Chondrocyte (in vitro differentiated cells): ENCODE measurements at places on chromosomes 13 and 19. TPM values are rescaled to one million over a fixed set of nuclear protein-coding genes. Genes with fewer than 3 reads are reported as not detected.
A peak's percentile ranks its signal among the peaks of the same experiment; 100 is the strongest.

- H3K4me3 ChIP-seq = no peak overlapping the region
- no peak for DNase-seq
- H3K27me3 ChIP-seq = peaks cover 6% of the 10 kb centered on the region
- no peaks in the 10 kb centered on the region for H3K4me1 ChIP-seq
Observed at GRCh38 chr19:31166206-31166605, 183.0 kb downstream of the TSHZ3 start.

- H3K4me3 ChIP-seq = no peak overlapping the region
- H3K36me3 ChIP-seq = no peaks in the 10 kb centered on the region
- peaks cover 12% of the 10 kb centered on the region for H3K27me3 ChIP-seq
- DNase-seq = no peak
- no peak overlapping the region for H3K27ac ChIP-seq
Observed at GRCh38 chr13:96216543-96216942, 126.6 kb downstream of the HS6ST3 start.

Gene LILRB1
- not detected in 3 replicates for total RNA-seq

- H3K27ac ChIP-seq = no peak overlapping the region
- H3K36me3 ChIP-seq = peaks cover 4% of the 10 kb centered on the region
- peaks cover 57% of the 10 kb centered on the region for H3K27me3 ChIP-seq
- peaks cover 33% of the 10 kb centered on the region for H3K4me1 ChIP-seq
Observed at GRCh38 chr13:35479038-35479492, 2.6 kb upstream of the MAB21L1 start.

DNA sequence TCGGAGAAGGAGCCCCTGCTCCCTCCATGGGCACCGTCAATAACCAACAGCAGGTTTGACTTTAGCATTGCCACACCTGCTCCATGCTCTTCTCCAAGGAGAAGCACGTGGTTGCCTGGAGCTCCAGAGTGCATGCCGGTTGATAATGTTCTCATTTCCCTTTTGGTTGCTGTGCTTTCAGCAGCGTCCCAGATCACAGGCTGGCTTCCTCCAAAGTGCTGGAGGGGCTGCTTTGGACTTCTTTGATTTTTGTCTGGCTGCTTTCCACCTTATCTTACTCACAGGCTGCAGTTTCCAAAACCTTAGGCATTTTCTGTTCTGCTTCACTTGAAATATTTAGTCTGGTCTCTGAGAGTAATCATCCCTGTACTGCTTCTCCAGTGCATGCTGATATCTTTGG is 123.8 kb upstream of the IRS2 start:
- H3K27me3 ChIP-seq = no peaks in the 10 kb centered on the region
- H3K4me1 ChIP-seq = peaks cover 6% of the 10 kb centered on the region
- H3K27ac ChIP-seq = no peak overlapping the region
- no peak overlapping the region for H3K4me3 ChIP-seq
- H3K36me3 ChIP-seq = peaks cover 2% of the 10 kb centered on the region

GRCh38 chr19:45508417-45508860 is 1.2 kb downstream of the VASP start:
- peaks cover 52% of the 10 kb centered on the region for H3K4me1 ChIP-seq
- peak overlapping the region; percentile 70 for H3K27ac ChIP-seq
- H3K36me3 ChIP-seq = peaks cover 2% of the 10 kb centered on the region

Gene A1BG
- total RNA-seq = 49.7 to 53.8 TPM (median 50.2 TPM) in 3 replicates

Gene ZNF223
- total RNA-seq = 2.5 to 6.5 TPM (median 5.2 TPM) in 3 replicates

Gene SERP2
- 6.7 to 9.5 TPM (median 8.5 TPM) in 3 replicates for total RNA-seq

DNA sequence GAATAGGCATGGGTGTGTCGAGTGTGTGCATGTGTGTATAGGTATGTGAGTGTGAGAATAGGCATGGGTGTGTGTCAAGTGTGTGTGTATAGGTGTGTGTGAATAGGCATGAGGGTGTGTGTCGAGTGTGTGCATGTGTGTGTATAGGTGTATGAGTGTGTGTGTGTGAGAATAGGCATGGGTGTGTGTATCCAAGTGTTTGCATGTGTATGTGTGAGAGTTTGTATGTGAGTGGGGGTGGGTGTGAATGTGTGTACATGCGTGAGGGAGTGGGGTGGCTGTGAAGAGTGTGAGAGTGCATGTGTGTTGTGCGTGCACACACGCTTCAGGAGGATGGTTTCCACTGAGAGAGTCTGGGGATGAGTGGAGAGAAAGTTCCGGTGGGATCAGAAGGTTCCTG is 13.5 kb downstream of the EVI5L start:
- no peak overlapping the region for H3K4me3 ChIP-seq
- no peak for DNase-seq
- H3K27me3 ChIP-seq = no peaks in the 10 kb centered on the region

Gene SEMA6B
- total RNA-seq = 4.2 to 5.3 TPM (median 4.3 TPM) in 3 replicates

GRCh38 chr19:45522010-45522941 is 15.0 kb downstream of the VASP start:
- H3K27me3 ChIP-seq = no peaks in the 10 kb centered on the region
- peaks cover 31% of the 10 kb centered on the region for H3K36me3 ChIP-seq
- DNase-seq = no peak
- peaks cover 6% of the 10 kb centered on the region for H3K4me1 ChIP-seq
- H3K27ac ChIP-seq = no peak overlapping the region
- H3K4me3 ChIP-seq = no peak overlapping the region

DNA sequence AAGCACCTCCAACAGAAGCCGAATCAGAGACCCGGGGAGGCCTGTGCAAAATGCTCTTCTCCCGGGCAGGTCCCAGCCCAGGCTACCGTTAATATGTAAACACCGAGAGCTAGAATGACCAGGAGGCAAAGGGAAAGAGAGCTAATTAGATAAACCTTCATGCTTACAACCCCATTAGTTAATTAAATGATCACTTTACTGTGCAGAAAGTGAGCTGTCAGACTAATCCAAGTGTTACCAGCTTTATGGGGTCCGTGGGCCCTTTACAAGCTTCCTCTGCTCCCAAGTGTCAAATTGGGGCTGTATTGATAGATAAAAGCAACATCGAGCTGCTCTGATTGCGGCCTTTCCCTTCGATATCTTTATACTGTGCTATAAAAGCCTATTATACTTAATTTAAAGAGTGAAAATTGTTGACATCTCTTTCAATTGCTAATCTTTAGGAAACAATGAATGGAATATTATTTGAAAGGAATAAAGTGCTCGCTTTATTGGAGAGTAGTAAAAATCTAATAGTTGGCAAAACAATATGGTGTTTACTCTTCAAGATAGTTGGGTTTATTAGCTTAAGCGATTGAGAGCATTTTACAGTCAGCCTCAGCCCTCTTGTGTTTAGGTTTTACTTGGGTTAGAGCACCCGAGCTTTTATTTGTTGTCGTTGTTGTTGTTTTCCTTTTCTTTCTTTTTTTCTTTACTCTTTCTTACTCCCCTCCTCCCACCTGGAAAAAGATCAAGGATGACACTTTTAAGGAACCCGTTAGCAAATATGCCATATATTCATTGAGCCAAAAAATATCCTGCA is 189.3 kb upstream of the GPR12 start:
- H3K27me3 ChIP-seq = peaks cover 21% of the 10 kb centered on the region
- DNase-seq = no peak
- H3K36me3 ChIP-seq = no peaks in the 10 kb centered on the region
- H3K4me1 ChIP-seq = no peaks in the 10 kb centered on the region
- H3K27ac ChIP-seq = no peak overlapping the region

GRCh38 chr19:14412996-14413692 is 6.0 kb downstream of the DDX39A start:
- no peaks in the 10 kb centered on the region for H3K27me3 ChIP-seq
- H3K4me3 ChIP-seq = peak overlapping the region; percentile 35
- H3K36me3 ChIP-seq = peaks cover 33% of the 10 kb centered on the region

DNA sequence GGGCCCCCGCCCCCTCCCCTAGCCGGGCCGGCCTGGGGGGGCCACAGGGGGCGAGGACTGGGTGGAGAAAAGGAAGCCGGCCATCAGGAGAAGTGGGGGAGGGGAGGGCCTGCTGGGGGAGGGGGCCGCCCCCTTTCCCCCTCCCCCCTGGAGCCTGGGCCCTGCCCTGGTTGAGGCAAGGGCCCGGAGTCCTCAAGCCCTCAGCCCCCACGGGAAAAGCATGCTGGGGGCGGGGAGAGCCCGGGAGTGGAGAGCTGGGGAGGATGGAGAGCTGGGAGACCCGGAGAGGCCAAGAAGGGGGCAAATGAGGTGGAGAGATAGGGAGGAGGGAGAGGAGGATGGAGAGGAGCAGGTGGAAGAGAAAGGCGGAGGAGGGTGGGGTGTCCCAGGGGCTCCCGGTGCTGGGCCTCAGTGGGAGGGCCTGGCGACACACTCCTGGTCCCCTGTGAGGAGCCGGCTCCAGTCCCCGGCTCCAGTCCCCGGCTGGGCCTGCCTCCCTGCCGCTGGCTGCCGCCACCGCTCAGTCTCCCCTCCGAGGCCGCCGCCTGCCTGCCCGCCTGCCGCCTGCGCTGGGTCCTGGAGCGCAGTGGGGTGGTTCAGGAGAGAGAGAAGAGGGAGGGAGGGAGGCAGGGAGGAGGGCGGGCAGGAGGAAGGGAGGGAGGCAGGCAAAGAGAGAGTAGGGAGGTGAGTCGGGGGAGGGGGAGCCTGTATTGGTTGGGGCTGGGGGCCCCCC is at the start of gene GRIK5:
Gene GRIK5 (minus strand): TSS at position 588 of the 733 bp plus-strand sequence. CDS start 4,436 bp downstream, outside the sequence.
- no peak for DNase-seq
- H3K27ac ChIP-seq = no peak within 1 kb of the TSS
- H3K27me3 ChIP-seq = peaks cover 6% of the 10 kb centered on the region
- H3K4me1 ChIP-seq = peaks cover 3% of the 10 kb centered on the region
- H3K36me3 ChIP-seq = peaks cover 2% of the 10 kb centered on the region
- H3K4me3 ChIP-seq = no peak within 1 kb of the TSS

DNA sequence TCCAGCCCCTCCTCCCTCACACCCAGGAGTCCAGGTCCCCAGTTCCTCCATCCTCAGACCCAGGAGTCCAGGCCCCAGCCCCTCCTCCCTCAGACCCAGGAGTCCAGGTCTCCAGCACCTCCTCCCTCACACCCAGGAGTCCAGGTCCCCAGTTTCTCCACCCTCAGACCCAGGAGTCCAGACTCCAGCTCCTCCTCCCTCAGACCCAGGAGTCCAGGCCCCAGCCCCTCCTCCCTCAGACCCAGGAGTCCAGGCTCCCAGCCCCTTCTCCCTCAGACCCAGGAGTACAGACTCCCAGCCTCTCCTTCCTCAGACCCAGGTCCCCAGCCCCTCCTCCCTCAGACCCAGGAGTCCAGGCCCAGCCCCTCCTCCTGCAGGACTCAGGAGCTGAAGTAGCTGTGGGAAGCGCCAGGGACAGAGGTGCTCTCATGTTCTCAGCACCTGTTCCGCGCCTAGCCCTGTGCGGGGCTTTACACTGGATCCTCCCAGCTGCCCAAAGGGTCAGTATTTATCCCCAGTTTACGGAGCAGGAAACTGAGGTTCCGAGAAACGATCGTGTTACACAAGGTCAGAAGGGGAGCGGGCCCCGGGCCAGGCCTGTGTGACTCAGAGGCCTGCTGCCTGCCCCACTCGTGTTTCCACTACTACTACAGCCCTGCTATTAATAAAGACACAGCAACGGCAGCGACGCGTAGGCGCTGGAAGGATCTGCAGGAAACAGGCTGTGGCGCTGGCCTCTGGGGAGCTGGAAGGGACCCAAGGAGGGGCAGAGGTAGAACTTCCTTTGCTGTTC is 1.7 kb upstream of the SBK3 start:
- peak overlapping the region; percentile 89 for H3K27ac ChIP-seq
- H3K27me3 ChIP-seq = no peaks in the 10 kb centered on the region
- peak overlapping the region; percentile 36 for H3K4me3 ChIP-seq
- DNase-seq = no peak
- H3K4me1 ChIP-seq = peaks cover 42% of the 10 kb centered on the region

- no peaks in the 10 kb centered on the region for H3K27me3 ChIP-seq
- H3K4me3 ChIP-seq = no peak overlapping the region
- DNase-seq = no peak
- no peak overlapping the region for H3K27ac ChIP-seq
Observed at GRCh38 chr19:30529876-30530275, 157.7 kb downstream of the ZNF536 start.

Gene RFPL4A
- total RNA-seq = not detected in 3 replicates

DNA sequence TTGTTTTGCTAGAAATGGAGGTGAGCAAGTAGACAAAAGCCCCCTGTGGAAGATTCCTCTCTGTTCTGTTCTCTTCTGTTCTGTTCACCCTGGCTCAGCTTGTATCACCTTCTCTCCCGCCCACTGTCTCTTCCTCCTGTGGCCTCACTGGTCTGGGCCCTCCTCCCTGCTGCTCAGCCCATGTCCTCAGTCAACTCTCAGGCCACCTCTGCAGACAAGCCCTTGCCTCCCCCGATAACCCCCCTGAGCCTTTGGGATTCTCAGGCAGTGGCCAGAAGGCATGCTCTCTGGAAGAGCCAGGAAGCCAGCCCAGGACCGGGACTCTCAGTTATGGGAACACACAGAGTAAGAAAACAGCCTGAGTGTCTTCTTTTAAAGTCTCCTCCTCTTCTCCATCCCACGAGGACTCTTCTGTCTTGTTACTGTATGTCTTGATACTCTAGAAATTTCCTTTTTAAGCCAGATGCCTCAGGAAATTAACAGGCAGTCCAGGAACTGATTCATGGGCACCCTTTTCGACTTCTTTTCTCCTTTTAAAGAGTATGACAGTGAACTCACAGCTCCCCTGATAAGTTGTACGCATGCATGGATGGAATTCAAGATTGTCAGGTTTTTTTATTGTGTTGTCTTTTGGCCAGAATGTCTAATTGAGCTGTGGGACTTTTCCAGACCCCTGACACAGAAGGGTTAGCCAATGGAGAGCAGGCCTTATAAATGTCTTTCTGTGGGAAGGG is 33.7 kb downstream of the SHISA2 start:
- peak overlapping the region; percentile 33 for H3K4me3 ChIP-seq
- no peaks in the 10 kb centered on the region for H3K36me3 ChIP-seq

GRCh38 chr19:51750400-51751094 is 1.1 kb downstream of the FPR1 start:
- H3K27ac ChIP-seq = no peak overlapping the region
- no peak for DNase-seq
- H3K4me3 ChIP-seq = no peak overlapping the region
- H3K27me3 ChIP-seq = no peaks in the 10 kb centered on the region
- H3K36me3 ChIP-seq = no peaks in the 10 kb centered on the region
- no peaks in the 10 kb centered on the region for H3K4me1 ChIP-seq

- no peak for DNase-seq
- H3K4me1 ChIP-seq = peaks cover 17% of the 10 kb centered on the region
- H3K27me3 ChIP-seq = peaks cover 12% of the 10 kb centered on the region
- no peak overlapping the region for H3K27ac ChIP-seq
- H3K4me3 ChIP-seq = no peak overlapping the region
Observed at GRCh38 chr13:46389457-46390451, 2.7 kb upstream of the RUBCNL start.

DNA sequence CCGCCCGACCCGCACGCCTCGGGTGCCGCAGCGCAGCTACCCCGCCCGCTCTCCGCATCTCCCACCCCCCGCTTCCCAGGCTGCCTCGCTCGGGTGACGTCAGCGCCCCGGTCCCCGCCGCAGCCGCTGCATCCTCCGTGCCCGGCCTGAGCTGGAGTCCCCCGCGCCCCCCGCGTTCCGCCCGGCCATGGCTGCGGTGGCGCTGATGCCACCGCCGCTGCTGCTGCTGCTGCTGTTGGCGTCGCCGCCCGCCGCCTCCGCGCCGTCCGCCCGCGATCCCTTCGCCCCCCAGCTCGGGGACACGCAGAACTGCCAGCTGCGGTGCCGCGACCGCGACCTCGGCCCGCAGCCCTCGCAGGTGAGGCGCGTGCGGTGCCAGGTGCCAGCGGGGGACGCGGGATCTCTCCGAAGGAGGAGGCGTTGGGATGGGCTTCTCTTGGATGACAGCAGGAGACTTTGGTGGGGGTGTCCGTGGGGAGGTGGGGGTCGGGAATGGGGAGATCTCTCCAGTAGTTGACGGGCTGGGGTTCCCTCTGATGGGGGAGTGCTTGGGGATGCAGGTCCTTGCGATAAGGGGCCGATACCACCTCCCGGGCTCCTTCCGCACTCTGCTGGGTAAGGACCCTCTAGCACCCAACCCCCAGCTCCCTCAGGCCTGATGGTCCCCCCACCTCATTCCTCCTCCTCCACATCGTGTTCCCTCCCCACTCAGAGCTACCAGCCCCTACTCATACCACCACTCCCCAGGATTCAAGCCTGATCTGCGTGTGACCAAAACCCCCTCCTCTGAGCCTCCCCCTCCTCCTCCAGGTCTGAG is at the start of gene TMEM59L:
Gene TMEM59L (plus strand): TSS at position 99 of the 817 bp plus-strand sequence. CDS start 89 bp downstream, at position 188.
- peaks cover 47% of the 10 kb centered on the region for H3K27me3 ChIP-seq
- no peak within 1 kb of the TSS for H3K27ac ChIP-seq
- H3K36me3 ChIP-seq = peaks cover 3% of the 10 kb centered on the region
- peaks cover 17% of the 10 kb centered on the region for H3K4me1 ChIP-seq
- no peak for DNase-seq
